ENCODE measurements at places on chromosomes 7 and 10.

- no peak for DNase-seq
Observed at GRCh38 chr10:92567952-92568600, 5.8 kb downstream of the IDE start.

DNA sequence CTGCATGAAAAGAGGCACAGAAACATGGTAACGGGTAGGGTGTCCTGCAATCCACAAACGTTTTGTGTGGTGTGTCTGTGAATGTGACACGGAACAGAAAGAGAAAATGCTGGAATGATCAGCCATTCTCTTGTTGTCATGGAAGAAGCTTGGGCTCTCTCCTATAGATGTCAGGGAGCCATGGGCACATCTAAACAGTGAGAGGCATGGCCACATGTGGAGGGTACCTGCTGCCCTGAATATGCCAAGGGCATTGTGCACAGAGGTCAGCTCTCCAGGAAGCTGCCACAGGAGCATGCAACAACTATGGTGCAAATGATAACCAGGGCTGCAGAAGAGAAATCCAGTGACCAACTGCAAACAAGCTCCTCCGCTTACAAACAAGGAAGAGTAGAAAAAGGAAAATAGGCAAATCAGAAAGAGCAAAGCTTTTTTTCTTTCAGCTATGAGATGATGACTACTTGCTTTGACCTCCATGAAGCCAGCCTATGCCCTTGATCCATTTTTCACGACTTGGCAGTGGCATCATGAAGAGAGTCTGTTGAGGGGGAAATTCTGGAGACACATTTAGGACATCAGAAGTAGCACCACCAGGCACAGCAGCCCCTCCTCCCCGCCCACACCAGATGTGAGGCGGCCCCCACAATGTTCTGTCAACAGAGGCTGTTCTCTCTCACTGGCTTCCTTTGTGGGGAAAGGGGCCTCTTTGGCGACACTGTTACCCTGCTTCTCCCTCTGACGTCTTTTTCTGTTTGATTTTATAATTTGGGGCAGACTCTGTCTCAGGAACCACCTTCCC, 4.8 kb upstream of the PDE1C start:
- peak; percentile 52 for DNase-seq

DNA sequence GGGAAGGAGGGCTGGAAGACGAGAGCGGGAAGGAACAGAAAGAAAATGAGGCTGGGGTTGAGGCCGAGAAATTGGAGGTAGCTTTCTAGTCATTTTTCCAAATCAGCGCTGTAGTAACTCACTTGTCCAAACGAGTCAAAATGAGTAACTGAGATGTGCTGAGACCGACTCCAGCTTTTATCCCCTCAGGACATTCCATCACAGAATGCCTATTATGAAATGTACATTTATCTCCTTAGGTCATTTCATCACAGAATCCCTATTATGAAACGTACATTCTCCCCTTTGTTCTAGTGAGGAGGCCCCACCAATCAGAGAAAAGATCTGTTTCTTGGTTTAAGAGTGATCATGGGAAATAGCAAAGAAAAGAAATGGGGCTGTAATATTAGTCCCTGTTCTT, 55.7 kb upstream of the AMPH start:
- no peak for DNase-seq

- DNase-seq = no peak
Observed at GRCh38 chr10:131872827-131873375, 27.9 kb upstream of the PPP2R2D start.

All from anterior cingulate cortex (tissue), 58 donors.